ENCODE measurements at places on chromosomes 2 and 18. TPM values are rescaled to one million over a fixed set of nuclear protein-coding genes. Genes with fewer than 3 reads are reported as not detected.

Gene ABHD1
- polyA plus RNA-seq = 0.47 TPM

Gene GKN1
- not detected for polyA plus RNA-seq

Gene C1GALT1C1L
- 1.3 TPM for polyA plus RNA-seq

Gene STON1
- 2.6 TPM for polyA plus RNA-seq

Gene TTLL4
- polyA plus RNA-seq = 6.2 TPM

Gene REEP1
- polyA plus RNA-seq = 13.6 TPM

Gene CD302
- polyA plus RNA-seq = 5.2 TPM

Gene UGT1A8
- not detected for polyA plus RNA-seq

Gene MEP1B
- polyA plus RNA-seq = not detected

Data from heart left ventricle (tissue), 16 donors.